ENCODE measurements at places on chromosomes 16 and 17. TPM values are rescaled to one million over a fixed set of nuclear protein-coding genes. Genes with fewer than 3 reads are reported as not detected.

SETD6 gene
- 15.3 TPM for total RNA-seq

MARCHF10 gene
- not detected for total RNA-seq

ABCA3 gene
- total RNA-seq: 17.3 TPM

CDK5R1 gene
- 6.3 TPM for total RNA-seq

NEK8 gene
- total RNA-seq: 1.5 TPM

MT1H gene
- total RNA-seq: not detected

DPEP3 gene
- total RNA-seq: not detected
